Left ventricle myocardium inferior (tissue), 1 donor: ENCODE measurements at places on chromosomes 7 and 10.

- DNase-seq = no peak
Measured at GRCh38 chr10:22605168-22605567, 109.2 kb downstream of the PIP4K2A start.

- DNase-seq = no peak
Measured at GRCh38 chr7:131489196-131489595, 67.2 kb downstream of the PODXL start.

DNA sequence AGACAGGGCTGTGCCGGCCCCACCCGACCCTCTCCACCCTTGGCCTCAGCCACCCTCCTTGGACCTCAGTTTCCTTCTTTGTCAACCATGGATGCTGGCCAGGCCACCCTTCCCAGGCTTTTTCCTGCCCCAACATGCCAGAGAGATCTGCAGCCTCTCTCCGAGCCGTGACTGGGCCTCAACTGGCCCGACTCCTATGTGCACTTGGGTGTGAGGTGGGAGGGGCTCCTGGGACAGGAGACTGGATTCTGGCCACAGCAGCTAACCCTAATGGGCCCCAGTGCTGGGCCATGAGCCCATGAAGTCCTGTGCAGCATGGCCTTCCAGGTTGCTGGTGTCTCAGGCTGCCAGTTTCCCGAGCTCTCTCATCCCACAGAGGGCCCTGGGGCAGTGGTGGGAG is 47.7 kb upstream of the PCBD1 start:
- no peak for DNase-seq

DNA sequence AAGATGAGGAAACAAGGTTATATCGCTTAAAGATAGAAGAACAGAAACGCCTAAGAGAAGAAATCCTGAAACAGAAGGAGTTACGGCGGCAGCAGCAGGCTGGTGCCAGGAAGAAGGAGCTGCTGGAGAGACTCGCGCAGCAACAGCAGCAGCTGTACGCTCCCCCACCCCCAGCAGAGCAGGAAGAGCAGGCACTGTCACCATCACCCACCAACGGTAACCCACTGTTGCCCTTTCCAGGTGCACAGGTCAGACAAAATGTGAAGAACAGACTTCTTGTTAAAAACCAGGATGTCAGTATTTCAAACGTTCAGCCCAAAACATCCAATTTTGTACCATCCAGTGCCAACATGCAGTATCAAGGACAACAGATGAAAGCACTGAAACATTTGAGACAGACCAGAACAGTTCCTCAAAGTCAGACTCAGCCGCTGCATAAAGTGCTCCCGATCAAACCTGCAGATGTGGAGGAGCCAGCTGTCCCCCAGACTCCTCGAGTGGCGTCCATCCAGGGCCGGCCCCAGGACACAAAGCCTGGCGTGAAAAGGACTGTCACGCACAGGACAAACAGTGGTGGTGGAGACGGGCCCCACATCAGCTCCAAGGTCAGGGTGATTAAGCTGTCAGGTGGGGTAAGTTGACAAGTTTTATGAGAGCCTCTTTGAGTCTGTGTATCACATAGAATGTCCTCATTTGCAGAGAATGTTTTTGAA is 67.1 kb downstream of the SHH start:
- DNase-seq = no peak

GRCh38 chr10:122062831-122063674 is 74.1 kb downstream of the TACC2 start:
- DNase-seq = peak; percentile 85

GRCh38 chr10:121927318-121927840 is 452 bp downstream of the ATE1 start:
- DNase-seq = peak; percentile 60
